ENCODE measurements at places on chromosomes 2 and 18.
A peak's percentile ranks its signal among the peaks of the same experiment; 100 is the strongest.

GRCh38 chr2:26850000-26850431 is 2.1 kb downstream of the DPYSL5 start:
- no peak for DNase-seq

DNA sequence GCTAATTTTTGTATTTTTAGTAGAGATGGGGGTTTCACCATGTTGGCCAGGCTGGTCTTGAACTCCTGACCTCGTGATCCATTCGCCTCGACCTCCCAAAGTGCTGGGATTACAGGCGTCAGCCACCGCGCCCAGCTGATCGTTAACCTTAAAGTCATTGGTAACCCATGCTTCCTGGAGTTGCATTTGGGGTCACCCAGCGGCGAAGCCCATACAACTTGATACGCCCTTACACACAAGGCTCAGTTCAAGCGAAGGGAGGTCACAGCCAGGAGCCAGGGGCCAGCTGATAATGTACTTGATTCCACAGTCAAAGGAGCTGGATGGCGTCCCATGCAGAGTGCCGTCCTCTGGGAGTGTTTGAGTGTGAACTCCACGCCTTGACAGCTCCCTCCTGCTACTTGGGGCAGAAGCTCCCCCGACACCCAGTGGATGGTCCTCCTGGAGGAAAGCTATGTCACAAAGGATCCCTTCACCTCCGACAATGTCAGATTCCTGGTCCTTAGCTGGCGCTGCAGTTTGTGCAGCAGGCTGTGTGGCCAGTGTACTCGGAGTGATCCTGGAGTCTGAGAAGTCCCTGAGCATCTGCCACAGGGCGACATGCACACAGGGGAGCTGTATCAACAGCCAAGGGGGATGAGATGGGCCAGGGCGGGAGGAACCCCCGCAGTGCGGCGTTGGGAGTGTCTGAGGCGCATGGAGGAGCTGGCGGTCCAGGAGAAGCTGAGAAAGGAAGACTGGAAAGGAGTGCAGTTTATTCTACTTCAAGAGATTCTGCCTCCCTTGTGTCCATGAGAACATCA is 7.9 kb downstream of the CLHC1 start:
- no peak for DNase-seq

DNA sequence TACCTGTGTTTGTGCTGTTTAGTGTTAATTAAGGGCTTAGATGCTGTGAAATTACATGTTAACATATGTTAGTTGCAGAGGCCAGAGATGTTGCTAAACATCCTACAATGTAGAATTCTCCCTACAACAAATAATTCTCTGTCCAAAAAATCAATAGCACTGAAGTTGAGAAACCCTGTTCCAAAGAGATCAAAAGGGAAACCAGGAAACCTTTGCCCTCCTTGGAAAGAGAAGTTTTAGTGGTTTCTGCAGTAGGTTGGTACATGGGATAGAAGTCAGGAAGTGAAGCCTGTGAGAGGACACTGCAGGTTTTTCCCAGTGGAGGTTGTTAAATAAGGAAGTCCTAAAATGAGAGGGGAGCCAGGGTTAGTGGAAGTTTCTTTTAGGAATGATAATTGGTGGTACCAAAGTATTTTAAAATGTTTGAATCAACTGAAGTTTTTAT is 6.3 kb upstream of the RMDN2 start:
- no peak for DNase-seq

GRCh38 chr2:213216461-213216860 is 65.0 kb upstream of the IKZF2 start:
- no peak for DNase-seq

DNA sequence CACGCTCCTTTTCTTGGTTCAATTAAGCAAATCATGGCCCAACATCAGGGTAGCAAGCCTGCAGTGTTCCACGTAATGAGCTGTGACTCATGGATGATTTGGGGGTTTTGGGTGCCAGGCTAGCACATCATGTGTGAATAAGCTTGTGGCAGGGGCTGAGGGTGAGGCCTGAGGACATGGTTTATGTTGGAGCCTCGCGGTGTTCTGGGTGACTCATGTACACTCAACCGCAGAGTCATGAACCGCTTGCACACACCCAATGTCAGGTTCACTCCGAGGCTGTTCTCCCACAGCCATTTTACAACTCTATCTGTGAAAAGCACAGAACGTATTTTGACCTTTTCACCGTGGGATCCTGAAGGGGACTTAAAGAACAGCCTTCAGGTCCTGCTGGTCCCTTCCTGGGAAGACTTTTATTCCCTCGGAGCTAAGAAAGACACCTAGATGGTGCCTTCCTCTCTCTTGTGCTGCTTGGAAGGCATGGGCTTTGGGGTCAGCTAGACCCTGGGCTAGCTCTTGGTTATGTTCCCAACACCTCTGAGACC is 139.9 kb upstream of the ZEB2 start:
- peak; percentile 11 for DNase-seq
